ENCODE measurements at places on chromosomes 4 and X.

GRCh38 chrX:20498851-20499635, 232.3 kb upstream of the RPS6KA3 start:
- peak; percentile 40 for DNase-seq

DNA sequence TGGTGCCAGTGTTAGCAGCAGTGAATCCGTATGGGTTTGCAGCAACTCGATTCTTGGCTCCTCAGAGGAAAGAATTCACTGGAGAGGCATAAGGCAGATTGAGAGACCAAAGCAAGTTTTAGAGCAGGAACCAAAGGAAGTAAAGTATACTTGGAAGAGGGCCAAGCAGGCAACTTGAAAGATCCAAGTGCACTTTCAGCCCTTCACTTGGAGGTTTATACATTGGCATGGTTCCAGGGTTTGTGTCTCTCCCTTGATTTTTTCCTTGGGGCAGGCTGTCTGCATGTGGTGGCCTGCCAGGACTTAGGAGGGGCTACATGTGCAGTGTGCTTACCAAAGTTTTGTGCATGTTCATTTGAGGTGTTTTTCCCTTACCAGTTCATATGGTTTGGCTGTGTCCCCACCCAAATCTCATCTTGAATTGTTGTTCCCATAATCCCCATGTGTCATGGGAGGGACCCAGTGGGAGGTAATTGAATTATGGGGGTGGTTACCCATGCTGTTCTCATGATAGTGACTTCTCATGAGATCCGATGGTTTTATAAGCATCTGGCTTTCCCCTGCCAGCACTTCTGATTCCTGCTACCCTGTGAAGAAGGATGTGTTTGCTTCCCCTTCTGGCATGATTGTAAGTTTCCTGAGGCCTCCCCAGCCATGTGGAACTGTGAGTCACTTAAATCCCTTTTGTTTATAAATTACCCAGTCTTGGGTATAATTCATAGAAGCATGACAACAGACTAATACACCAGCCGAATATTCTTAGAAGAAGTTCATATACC, 86.2 kb upstream of the TSPAN5 start:
- no peak for DNase-seq

GRCh38 chrX:74421036-74421739, at the start of gene SLC16A2:
Gene SLC16A2 (plus strand): TSS chrX:74421493. CDS start chrX:74421638, 145 bp downstream.
- peak; percentile 89 for DNase-seq

DNA sequence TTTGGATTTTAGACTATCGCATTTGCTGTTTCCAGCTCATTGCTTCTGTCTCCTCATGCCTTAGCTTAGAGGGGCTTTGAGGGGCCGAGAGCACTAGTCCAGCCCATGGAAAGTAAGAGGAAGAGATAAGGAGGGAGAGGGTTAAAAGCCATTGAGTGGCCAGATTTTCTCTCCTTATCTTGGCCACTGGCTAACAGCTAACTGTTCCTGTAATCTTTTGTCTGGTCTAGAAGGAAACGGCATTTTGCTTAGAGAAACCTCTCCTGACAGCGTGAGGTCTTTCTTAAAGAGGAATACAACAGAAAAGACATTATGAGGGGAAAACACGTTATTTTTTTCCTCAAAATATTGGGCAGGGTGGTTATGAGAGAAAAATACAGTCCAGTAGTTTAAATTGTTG, 7.9 kb downstream of the GPR101 start:
- no peak for DNase-seq

DNA sequence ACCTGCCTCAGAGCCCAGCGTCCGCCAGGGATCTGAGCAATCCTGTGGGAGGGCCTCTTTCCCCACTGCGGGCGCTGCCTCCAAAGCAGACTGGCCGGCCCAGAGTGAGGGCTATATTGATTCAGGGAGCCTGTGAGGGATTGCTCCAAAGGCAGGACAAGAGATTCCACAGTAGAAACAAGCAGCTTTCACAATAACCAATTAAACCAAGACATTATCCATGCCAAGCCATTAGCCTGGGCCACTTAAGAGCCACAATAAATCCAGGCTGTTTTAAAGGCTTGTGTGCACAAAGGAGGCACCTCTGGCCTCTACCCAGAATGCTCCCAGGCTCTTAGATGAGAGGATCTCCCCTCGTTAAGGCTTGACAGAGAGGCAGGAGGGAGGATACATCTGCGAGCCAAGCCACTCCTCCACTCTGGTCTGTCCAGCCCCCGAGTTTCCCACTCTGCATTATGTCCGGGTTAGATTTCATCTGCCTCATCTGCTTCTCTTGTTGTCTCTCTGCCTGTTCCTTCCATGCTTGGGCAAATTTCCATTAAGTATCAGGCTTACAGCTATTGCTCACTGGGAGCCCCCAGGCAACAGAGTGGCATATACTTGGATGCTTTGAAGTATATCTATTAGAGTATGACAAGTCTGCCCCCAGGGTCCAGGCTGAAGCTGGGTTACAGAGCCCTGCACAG, 357.9 kb downstream of the UNC5C start:
- DNase-seq, result no peak

GRCh38 chr4:101254776-101255175, 92.5 kb downstream of the PPP3CA start:
- peak; percentile 15 for DNase-seq

- no peak for DNase-seq
Observed at GRCh38 chrX:74434336-74434735, 13.0 kb downstream of the SLC16A2 start.

DNA sequence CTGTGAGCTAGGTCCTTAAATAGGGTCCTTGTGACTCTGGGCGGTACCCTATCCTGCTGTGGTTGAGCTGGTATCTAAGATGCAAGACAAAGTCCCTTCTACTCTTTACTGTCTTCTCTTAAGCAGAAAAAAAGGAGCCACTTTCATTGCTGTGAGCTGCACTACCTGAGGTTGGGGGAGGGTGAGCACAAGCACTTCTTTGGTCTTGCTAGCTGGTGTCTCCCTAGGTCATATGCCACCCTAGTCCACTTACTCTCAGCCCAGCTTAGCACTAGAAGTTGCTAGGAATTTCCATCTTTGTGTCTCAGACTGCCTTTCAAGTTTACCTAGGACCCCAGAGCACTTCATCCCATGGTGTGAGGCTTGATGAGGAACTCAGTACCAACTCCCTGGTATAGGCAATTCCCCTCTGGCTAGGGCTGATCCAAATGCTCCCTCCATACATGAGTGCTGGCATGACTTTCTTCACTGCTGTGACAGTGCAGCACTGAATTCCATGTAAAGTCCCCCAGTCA, 343.6 kb upstream of the CT83 start:
- no peak for DNase-seq

DNA sequence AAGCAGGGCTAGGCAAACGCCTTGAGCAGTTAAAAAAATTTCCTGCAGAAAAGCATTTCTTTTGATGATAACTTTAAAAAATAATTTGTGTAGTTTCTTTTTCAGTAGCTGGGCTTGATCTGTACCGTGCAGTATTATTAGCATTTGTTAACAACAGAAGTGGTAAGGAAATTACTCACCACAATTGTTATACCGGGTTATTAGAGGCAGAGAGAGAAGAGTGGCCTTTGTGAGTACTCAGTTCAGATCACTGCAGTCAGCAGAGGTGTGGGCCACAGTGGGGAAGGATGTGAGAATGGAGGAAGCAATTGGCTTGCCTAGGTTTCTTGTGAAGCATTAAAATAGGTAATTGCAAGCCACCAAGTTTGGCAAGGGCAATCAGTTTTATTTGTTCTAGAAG, 14.3 kb upstream of the IL21 start:
- DNase-seq, result no peak
